H7 (cell line): ENCODE measurements at places on chromosomes 3 and 15. TPM values are rescaled to one million over a fixed set of nuclear protein-coding genes. Genes with fewer than 3 reads are reported as not detected.

- no peak for DNase-seq
These were observed 119.5 kb upstream of the MDFIC2 start for GRCh38 chr3:70431911-70432310.

DNA sequence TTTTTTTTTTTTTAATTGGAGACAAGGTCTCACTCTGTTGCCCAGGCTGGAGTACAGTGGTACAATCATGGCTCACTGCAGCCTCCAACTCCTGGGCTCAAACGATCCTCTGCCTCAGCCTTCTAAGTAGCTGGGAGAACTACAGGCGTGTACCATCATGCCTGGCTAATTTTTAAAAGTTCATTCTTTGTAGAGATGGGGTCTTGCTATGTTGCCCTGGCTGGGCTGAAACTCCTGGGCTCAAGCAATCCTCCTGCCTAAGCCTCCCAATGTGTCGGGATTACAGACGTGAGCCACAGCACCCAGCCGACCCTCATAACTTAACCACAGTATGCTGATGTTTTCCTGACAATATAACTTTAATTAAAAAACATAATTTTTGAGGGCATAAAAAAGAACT is 24.3 kb downstream of the IL17RD start:
- DNase-seq: no peak

DNA sequence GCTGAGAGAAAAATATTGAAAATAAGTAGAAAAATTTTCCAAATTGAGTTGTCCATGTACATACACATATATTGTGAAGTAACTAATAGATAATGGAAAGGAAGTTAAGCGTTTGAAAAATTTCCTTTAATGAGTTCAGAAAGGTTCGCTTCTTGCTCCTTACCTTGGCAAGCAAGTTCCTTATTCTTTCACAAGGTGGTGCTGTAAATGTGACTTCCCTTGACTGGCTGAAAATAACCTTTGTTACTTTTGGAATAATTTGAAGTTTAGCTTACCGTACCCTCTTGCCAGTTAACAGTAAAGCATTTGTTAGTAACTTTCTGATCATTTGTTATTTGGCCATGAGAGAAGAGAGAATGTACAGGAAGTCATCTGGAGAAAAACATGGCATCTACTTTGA is 41.6 kb downstream of the PYDC2 start:
- peak; percentile 58 for DNase-seq

- no peak for DNase-seq
These were observed 13.8 kb downstream of the PCOLCE2 start for GRCh38 chr3:142875099-142875498.

GRCh38 chr3:185732782-185733181 is 92.1 kb downstream of the IGF2BP2 start:
- DNase-seq: no peak

PFKFB4 gene
- total RNA-seq: 11.4 and 22.0 TPM in 2 replicates

GRCh38 chr15:85475317-85475701 is 94.9 kb downstream of the AKAP13 start:
- no peak for DNase-seq

DNA sequence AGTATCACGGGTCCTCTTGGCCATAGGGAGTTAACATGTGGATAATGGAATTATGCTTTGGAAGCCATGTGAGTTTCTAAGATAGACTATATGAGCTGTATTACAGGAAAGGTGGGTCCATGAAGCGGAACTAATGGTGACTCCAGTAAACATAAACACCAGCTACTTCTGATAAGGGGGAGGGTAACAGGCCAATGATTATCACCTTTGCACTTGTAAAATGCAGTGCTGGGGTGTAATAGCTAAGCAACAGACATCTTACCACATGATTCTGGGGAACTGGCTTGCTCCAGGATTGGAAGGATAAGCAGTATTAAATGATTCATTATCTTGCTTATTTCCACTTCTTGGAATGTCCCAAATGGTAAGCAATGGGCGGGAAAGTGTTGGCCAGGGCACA is 61.4 kb upstream of the CD47 start:
- no peak for DNase-seq

- DNase-seq: no peak
These were observed 236.9 kb upstream of the TRIM42 start for GRCh38 chr3:140441006-140441405.
